NCI-H774 (cell line): ENCODE measurements at places on chromosomes 7 and 10.

DNA sequence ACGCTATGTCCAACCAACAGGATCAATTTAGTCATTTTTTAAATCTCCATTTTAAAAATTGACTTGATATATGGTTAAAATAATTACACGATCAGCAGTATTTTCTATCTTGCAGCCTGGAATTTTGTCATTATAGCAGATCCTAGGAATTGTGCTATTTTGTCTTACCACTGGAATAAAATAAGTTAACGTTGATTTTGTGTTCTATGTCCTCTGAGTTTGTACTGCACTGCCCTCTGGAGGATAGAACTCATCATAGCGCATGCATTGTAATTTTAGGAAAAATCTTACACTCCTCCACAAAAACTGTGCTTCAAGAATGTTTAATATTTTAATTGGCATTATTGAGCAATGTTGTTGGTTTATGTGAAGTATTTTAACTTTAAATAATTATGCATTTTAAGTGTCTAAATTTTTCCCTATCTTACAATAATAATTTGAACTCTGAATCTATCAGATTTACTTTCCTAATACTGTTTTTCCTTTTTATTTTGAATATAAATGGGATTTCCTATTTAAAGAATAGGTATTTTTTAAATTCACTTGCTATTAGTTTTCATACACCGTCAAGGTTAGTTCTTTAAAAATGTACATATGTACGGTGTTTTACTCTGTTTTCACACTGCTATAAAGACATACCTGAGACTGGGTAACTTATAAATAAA lies 220.1 kb downstream of the PPP1R3A start:
- DNase-seq = no peak

GRCh38 chr10:48336978-48337599 lies 30.6 kb downstream of the MAPK8 start:
- no peak for DNase-seq

- DNase-seq = no peak
Observed at GRCh38 chr10:124632566-124632965, 111.6 kb downstream of the FAM53B start.

- DNase-seq = no peak
Observed at GRCh38 chr7:105106473-105106872, 92.5 kb downstream of the KMT2E start.

GRCh38 chr7:118152654-118153053 lies 31.3 kb upstream of the LSM8 start:
- DNase-seq = no peak

DNA sequence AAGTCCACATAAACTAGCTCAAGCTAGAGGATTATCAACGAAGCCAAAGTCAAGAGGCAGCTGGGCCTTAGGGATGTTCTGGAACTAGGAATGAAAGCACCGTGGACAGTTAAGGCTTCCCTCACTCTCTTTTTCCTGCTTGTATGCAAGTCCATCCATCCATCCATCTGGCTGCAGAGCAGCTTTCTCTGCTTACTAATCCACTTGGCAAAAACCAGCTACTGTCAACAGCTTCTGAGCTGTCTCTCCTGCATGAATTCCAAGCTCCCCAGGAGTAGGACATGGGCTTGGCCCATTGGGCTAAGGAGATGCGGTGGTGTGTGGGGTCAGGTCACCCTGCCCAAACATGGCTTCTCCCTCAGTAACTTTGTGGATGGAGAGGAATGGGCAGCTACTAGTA lies 66.2 kb downstream of the NAMPT start:
- no peak for DNase-seq

DNA sequence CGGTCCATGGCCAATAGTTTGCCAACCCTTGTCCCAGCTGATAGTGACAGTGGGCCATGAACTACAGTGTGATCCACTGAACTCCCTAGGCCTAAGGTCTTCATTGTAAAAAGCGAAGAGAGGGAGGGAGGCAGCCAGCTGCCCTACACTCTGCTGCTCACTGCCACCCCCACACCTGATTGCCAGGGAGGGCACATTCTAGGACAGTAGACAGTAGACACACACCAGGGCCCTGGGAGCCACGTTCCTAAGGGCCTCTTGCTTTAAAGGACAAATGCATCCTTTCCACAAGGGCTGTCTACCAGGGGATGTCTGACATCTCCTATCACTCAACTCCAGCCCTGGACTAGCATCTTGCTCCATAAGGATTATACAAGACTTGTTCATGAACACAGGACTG lies 122.2 kb downstream of the DLG5 start:
- DNase-seq = no peak

GRCh38 chr7:92613214-92613613 lies 23.0 kb upstream of the FAM133B start:
- DNase-seq = no peak

DNA sequence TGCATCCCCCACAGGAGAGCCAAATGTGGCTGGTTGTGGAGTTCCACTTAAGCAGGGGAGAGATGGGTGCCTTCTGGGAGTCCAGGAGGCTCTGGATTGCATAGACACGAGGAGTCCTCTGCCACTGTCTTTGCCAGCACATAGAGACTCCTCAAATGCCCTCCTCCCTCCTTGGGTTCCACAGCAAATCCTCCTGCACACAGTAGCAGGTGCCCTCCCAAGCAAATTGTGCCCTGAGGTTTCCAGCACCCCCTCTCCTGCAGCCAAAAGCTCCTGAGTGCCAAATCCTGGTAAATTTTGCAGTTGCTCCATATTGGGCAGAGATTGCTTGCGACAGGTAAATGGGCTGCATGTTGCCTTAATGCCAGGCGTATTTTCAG lies 5.8 kb downstream of the EVX1 start:
- no peak for DNase-seq

DNA sequence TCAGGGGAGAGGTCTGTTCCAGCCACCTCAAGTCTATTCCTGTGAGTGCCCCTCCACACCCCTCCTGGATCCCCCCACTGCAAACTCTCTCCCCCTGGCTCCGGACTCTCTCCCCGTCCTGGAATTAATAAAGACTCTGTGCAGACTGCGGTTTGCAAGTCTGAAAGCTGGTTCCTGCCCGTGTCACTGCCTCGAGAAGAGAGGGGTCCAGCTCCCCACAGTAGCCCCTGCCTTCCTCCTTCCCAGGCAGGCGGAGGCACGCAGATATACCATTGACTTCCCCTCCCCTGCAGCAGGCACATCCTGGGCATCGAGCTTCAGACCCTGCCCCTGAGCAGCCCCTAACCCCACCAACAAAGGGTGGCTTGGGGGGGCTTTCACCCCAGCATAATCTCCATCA lies 2.2 kb upstream of the ELN start:
- DNase-seq = no peak

DNA sequence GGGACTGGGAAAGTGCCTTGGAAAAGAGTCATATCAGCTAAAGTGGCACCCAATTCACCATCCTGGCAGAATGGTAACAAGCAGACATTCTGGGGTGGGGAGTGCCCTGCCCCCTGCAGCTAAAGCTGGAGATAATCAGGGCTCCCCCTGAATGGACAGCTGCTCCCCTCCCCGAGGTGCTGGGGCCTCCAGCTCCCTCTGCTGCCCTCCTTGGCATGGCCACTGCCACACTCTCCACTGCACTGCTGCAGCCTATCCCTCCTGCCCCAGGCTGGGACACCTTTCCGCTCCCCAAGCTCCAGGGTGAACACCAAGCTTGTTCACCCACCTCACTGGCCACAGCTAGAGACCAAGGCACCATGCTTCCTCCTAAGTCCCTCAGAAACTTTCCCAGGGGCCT lies 9.8 kb upstream of the PARD3 start:
- DNase-seq = no peak

DNA sequence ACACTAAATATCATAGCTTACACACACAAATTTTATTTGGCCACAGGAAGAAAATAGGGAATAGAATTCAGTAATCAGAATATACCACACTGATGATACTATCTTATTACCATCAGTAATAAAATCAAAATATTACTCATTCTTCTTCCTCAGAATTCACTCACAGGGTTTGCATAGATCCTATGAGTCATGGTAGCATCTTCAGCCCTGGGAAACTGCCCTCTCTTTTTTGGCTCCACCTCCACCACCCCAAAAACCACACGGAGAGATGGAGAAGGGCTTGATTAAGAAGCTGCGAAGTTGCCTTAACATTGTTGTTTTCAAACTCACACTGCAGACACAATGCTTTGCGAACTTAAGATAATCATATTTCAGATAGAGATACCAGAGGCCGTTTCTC lies 154.1 kb upstream of the AHR start:
- no peak for DNase-seq

- DNase-seq = no peak
Observed at GRCh38 chr10:132065491-132066105, at the start of gene JAKMIP3. TSS of gene JAKMIP3 (plus strand) at chr10:132065946. CDS start at chr10:132104809, 38,863 bp downstream.
